ENCODE measurements at places on chromosomes 3 and 15. TPM values are rescaled to one million over a fixed set of nuclear protein-coding genes. Genes with fewer than 3 reads are reported as not detected.
A peak's percentile ranks its signal among the peaks of the same experiment; 100 is the strongest.

The GOLGA8T gene
- 0.53 TPM for total RNA-seq

The EPHA6 gene
- total RNA-seq = 0.48 TPM

The ADAMTS9 gene
- total RNA-seq = 0.46 TPM

DNA sequence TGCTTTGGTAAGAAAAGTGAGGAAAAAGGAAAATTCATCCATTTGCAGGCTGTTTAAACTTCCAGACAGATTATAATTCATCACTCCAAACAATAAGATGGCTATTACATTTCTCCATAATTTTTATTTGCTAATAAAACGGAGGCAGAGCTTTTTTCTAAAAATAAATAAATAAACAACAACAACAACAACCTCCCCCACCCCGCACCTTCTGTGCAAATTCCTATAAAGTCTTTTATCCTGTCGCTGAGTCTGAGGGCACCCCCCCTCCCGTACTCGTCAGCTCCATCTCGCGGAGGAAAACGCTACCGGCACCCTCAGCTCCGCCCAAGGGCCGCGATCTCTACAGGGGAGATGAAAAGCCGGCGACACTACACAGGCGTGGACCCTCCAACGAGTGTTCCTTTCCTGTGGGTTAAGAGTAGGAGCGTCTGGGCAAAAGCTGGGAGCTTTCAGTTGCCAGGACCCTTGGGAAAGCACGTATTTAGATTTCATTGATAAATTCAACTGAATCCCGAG is 1.0 kb upstream of the ATP1B3 start:
- DNase-seq = peak; percentile 82

DNA sequence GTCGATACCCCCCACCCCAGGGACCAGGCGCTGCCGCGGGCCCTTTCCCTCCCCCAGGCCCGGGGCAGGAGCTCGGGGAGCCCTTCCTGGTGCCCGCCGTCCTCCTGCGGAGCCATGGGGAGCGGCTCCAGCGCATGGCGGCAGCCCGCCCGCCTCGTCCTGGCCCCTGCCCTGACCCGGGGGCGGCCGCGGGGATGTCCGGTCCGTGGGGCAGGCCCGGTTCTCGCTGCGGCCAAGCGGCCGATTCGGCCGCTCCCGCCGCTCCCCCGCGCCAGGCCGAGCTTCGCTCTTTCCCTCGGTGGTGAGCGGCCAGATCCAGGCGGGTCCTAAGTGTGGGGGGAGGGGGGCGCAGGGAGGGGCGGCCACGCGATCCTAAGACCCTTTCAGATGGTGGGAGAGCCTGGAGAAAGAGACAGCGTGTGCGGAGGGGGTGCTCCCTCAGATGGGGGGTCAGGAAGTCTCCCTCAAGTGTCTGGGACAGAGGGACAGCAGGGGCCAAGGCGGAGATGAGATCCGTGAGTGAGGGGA is 1.3 kb downstream of the NEIL1 start:
- no peak for DNase-seq

DNA sequence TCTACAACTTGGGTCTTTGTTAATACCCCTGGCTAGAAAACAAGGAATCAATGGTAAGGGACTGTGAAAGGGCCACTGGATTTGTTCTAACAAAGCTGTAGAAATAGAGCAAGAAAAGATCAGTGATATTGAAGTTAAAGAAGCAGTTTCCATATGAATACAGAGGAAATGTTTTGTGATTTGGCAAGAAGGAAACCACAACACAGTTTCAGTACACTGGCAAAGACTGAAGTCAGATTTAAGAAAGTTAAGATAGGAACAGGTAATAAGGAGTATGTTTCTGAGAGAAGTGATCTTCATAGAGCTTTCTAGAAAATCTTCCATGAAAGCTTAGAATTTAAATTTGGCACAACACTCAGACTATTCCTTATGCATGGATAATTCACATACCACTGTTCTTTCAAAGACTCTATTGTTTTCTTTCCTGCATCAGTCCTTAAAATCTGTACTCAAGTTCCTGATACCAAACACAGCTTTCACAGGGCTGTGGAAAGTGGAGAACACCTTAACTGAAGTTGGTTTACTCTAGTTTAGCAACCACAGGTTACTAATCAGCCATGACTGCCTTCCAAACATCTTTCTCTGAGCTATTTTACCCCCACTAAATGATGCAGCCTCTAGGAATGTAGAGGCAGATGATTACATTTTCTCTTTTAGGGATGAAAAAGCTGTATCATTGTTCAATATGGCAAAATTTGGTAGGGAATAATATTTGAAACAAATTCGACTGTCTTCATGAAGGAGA is 32.4 kb upstream of the ALCAM start:
- no peak for DNase-seq

DNA sequence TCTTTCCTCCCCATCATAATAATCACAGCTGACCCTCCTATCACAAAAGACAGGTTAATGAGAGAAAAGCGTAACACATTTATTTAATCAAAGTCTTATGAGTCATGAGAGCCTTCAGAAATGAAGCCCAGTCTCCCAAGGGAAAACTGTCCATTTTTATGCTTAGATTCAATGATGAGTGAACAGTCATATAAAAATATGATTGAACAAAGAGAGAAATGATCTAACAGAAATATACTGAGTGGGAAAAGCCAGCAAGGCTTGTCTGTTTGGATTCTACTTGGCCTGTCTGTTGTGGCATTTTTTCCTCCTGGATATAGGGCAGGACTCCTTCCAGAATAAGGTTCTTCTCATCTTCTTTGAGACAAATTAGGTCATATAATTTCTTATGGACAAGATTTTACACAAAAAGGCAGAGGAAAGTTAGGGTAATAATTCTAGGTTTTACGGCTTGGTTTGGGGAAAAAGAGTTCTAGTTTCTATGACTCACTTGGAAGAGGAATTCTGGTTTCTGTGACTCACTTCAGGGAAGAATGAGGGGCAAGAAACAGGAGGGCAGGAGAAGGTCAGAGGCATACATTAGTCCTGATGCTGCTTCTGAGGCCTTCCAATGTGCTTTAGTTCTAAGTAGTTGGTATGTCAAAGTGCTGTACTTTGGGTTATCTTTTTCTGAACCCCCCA is 534.2 kb downstream of the ZIC1 start:
- DNase-seq = no peak

DNA sequence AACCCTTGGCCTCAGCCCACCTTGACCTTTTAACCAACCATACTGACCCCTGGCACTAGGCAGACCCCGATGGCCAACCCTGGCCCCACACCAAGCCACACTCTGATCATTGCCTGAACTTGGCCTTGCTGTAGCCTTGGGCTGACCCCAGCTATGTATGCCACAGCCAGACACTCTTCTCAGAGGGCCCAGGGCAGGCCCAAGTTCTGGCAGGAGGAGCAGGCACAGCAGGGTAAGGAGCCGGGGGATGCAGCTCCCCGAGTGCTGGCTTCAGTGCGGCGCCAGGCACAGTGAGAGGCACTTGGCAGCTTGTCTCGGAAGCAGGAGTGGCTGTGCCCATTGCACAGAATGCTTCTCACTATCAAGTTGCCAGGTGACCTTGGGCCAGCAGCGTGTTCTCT is 22.3 kb downstream of the PRR20G start:
- no peak for DNase-seq

- no peak for DNase-seq
These were observed 2.8 kb downstream of the MAP4 start for GRCh38 chr3:48013288-48013980.

GRCh38 chr3:52530918-52531826 is 2.5 kb downstream of the NT5DC2 start:
- no peak for DNase-seq

DNA sequence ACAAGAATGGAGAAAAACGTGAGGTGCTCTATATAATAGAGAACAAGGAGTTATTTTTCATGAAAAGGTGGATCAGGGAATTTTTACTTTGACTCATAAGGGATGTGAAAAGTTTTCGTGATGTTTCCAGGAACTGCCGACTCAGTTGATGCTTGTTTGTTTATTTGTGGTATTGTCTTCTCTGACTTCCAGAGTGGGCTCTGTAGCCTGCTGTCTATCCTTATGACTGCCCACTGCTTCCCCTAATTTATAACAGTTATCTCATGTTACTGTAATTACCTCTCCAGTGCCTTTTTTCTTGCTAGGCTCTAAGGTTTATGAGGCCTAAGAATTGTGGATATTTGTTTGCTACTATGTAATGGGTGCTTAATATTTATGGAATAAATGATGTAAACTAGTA is 12.3 kb downstream of the ARL13B start:
- no peak for DNase-seq

- no peak for DNase-seq
These were observed 12.0 kb downstream of the TBC1D5 start for GRCh38 chr3:17730318-17730967.

GRCh38 chr3:195269375-195270078 is 1.4 kb downstream of the XXYLT1 start:
- DNase-seq = no peak

DNA sequence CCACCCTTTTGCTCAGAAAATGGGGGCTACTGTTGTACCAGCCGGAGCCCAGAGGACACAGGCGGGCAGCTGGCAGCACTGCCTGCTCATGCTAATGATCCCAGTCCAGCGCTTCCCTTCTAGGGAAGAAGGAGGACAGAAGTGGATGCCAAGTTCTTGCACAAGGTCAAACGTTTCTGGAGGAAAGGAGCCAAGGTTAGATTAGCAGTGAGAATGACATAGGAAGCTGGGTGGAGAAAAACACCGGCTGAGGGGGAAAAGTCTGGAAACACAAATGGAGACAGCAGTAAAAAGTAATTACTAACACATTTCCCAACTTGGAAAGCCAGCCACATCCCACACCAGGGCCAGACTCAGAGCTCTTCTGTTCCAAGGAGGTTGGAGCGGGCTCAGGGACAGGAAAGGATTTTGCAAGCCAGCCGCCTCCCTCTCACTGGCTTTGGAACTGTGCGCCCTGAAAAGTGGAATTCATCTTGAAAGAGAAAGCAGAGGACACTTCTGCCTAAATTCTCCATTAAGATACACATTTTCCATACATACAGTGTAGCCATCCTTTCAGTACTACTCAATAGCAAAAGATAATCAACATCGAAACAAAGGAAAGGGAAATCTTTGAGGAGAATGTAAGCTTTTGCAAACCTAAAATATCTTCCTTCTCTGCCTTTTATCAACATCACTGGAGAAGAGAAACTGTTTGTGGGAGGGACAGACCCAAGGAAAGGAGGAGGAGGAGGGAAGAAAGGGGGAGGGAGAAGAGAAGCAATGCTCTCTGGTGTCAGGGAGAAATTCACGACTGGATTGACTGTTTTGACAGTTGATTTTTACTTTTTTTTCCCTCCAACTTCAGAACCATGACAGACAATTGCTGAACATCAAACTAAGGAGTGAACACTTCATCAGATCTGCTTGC is 133.6 kb downstream of the CD47 start:
- DNase-seq = no peak

- DNase-seq = no peak
These were observed 122.9 kb downstream of the GREM1 start for GRCh38 chr15:32840507-32841245.

DNA sequence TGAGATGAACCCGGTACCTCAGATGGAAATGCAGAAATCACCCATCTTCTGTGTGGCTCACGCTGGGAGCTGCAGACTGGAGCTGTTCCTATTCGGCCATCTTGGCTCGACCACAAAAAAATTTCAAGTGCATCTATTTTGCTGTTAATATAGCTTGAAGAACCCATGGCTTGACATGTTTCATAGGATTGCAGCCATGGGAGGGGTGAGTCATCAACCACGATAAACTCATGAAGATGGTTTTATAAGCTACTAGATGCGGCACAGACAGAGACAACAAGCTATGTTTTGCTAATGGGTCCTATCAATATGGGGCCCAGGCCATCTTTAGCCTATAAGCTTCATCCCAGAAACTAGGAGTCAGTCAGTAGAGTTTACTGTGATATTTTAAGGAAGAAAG is 100.4 kb upstream of the PHLDB2 start:
- no peak for DNase-seq

DNA sequence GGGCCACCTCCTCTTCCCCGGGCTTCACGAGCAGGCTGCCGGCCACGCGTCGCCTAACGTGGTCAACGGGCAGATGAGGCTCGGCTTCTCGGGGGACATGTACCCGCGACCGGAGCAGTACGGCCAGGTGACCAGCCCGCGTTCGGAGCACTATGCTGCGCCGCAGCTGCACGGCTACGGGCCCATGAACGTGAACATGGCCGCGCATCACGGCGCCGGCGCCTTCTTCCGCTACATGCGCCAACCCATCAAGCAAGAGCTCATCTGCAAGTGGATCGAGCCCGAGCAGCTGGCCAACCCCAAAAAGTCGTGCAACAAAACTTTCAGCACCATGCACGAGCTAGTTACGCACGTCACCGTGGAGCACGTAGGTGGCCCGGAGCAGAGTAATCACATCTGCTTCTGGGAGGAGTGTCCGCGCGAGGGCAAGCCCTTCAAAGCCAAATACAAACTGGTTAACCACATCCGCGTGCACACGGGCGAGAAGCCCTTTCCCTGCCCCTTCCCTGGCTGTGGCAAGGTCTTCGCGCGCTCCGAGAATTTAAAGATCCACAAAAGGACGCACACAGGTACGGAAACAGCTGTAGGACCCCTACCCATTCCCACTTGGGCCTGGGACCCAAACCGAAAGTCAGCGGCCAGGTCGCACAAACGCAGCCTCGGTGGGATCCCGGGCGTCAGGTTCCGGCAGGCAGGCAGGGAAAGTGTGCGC is 1.5 kb downstream of the ZIC1 start:
- peak; percentile 64 for DNase-seq

DNA sequence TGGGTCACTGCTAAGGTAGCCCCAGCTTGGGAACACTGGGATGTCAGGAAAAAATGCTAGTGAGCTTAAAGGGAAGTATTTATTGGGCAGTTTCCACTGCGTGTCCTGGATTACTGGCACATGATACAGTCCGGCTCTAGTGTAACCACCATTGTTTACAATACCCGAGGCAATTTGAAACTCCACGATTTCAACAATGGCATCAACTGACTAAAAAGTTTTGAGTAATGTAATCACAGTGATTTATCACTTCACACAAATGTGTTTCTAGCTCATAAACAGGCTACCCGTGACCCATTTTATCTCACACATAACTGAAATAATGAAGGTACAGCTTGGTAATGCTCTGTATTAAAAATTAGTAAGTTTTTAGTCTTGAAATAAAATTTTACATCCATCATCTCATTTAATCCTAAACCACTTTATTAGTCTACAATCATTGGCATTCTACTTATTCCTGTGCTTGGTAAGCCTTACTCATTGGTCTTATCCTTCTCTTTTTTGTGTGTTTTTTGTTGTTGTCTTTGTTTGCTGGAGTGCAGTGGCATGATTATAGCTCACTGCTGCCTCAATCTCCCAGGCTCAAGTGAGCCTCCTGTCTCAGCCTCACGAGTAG is 7.6 kb downstream of the ZMAT3 start:
- DNase-seq = no peak

Measured in H9 (cell line).